ENCODE measurements at places on chromosomes 5 and 9.

GRCh38 chr9:91711755-91712601 is 238.1 kb downstream of the ROR2 start:
- DNase-seq: peak; percentile 24

GRCh38 chr9:92971121-92971520 is 23.8 kb downstream of the FGD3 start:
- DNase-seq: no peak

DNA sequence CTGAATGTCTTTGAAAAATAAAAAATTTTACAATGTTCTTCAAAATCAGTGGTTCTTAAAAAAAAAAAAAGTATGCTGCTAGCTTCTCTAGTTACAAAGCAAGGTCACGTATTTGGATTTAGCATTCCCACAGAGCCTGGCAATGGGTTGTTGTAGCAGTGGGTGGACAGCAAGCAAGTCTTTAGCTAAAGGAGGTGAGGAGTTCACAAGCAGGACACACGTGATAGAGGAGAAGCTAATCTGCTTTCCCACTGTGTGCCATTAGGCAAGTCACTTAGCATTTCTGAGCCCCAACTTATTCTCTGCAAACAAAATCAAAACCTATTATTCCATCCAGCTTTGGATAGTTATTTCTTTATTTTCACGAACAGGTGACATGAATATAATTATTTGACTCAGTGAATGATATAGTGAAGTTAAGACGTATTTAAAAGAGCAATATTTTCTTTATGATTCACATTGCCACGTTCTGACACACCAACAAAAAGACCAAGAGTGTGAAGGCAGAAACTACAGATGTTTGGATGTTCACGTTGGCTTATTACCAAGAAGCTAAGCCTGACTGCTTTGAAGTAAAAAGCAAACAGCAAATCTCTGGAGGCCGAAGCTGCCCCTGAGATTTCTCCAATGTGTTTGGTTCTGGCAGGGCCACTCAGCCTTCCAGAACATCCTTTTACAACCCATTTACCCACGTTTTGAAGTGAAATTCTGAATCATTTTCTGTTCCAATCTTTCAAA is 612.1 kb upstream of the CDH6 start:
- no peak for DNase-seq

GRCh38 chr9:105883847-105884246 is 189.5 kb downstream of the TMEM38B start:
- DNase-seq: no peak

GRCh38 chr9:116102596-116102995 is 51.0 kb upstream of the PAPPA start:
- DNase-seq: no peak

GRCh38 chr5:82862711-82863110 is 214.5 kb downstream of the TMEM167A start:
- no peak for DNase-seq

GRCh38 chr5:153489611-153490010 is 859 bp upstream of the GRIA1 start:
- DNase-seq: peak; percentile 44

- DNase-seq: peak; percentile 38
Observed at GRCh38 chr9:132044176-132044875, 35.3 kb downstream of the MED27 start.

DNA sequence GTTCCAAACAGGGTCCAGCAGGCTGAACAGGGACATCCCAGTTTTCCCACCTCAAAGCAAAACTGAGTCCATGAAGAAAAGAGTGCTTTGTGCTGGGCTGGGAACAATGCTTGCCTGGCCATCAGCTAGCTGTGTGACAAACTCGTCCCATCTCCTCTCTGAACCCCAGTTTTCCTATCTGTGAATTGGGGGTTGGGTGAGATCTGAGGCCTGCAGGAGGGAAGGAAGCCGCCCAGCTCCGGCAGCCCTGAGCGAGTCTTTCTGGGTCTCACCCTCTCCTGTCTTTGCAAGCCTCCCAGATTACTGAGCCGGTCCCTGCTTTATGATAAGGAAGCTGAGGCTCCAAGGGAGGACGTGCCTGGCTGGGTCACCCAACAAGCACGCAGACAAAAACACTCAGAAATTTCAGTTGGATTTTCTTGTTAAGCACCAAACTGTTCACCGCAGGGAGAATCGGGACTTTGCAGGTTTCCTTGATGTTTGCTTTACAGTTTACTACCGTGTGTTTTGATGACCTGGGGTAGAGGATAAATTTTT is 82.6 kb upstream of the LMX1B start:
- no peak for DNase-seq

DNA sequence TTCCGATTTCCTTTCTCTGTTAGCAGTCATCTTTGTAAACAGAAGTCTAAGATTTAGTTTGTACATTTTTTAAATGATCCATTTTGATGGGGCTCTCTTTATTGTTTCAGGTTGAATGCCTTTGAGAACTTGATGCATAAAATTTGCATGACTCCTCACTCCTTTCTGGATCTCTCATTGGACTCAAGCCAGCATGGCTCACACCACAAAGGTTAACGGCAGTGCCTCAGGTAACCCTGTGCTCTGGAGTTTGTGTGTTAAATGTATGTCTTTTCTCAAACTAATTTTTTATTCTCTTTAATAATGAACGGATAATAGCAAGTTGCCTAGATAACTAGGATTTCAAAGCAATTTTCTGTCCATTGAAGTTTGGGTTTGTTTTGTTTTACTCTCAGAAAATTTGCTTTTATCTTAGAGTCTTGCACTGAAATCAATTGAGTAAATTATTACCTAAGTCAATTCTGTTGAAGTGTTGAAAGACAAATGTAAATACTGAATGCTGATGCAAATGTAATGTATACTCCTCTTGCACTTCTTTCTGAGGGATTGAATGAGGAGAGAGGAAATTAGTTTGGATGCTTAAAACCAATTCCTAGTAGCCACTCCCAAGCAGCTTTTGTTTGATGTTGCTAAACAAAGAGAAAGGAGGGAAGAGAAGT is 164.6 kb upstream of the DMRT1 start:
- no peak for DNase-seq

GRCh38 chr5:10468256-10468655 is 26.6 kb downstream of the ROPN1L start:
- no peak for DNase-seq

GRCh38 chr9:113592876-113593575 is 129.5 kb downstream of the RGS3 start:
- DNase-seq: no peak

- no peak for DNase-seq
Observed at GRCh38 chr5:1501372-1502045, 22.3 kb downstream of the LPCAT1 start.

DNA sequence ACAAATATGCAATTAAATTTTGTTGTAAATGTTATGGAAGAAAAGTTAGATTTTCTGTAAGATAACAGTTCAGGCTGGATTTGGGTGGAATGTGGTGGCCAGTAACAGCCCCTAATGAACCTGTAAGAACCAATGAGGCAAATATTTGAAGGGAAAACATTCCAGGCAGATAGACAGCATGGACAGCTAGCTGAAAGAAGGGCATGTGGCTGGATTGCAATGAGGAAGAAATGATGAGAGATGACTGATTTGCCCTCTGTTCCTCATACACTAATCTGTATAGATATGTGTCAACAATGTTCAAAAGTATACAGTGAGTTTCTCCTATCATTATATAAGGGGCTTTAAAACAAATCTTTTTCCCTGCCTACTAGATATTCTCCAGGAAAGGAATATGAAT is 58.8 kb downstream of the MAN2A1 start:
- DNase-seq: no peak

- no peak for DNase-seq
Observed at GRCh38 chr9:128459011-128459410, 3.2 kb downstream of the ODF2 start.

GRCh38 chr5:156956321-156956720 is 6.7 kb downstream of the TIMD4 start:
- DNase-seq: no peak

GRCh38 chr5:122703203-122703602 is 71.7 kb upstream of the SNX2 start:
- no peak for DNase-seq

DNA sequence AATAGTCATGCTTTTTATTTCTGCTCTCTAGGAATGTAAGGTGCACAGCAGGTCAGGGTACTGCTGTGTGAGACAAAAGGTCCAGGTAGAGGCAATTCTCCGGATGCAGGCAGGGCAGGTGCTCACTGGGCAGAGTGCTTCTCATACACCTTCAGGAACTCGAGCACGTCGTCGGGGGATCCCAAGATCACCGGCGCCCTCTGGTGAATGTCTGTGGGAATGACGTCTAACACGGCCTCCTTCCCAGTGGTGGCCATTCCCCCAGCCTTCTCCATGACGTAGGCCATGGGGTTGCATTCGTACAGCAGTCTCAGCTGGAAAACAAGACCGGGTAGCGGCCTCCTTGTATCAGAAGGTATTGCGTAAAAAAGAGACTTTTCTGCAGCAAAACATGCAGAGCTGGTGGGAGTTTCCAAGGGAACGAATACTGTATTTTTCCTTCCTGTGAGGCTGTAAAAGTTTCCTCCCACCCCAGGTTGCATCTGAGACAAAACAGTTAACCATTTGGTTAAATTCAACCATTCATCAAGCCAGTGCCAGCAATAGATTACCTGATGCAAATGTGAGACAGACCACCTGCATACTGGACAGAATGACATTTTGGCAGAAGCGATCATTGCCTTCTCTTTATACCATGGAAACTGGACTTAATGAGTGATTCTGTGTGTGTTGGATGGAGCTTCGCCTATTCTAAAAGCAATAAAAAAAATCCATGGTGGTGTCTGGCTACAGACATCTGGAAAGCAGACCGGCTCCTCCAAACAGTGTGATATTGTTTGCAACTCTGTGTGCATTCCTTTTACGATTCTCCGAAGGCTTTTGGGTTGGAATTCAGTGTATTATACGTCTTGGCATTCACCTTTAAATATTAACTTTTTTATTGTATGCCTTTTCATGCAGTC is 9.9 kb upstream of the FBP2 start:
- peak; percentile 90 for DNase-seq

DNA sequence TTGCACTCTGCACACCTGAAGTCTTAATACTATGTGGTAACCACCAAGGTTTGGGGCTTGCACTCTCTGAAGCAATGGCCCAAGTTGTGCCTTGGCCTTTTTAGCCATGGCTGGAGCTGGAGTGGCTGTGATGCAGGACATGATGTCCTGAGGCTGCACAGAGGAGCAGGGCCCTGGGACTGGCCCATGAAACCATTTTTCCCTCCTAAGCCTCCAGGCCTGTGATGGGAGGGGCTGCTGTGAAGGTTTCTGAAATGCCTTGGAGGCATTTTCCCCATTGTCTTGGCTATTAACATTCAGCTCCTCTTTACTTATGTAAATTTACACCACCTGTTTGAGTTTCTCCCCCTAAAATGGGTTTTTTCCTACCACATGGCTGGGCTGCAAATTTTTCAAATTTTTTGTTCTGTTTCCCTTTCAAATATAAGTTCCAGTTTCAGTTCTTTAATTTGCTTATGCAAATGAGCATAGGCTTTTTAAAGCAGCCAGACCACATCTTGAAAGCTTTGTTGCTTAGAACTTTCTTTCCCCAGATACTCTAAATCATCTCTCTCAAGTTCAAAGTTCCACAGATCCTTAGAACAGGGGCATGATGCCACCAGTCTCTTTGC is 237.4 kb upstream of the DMAC1 start:
- no peak for DNase-seq

GRCh38 chr9:89538871-89539270 is 41.0 kb upstream of the SEMA4D start:
- DNase-seq: no peak

- peak; percentile 84 for DNase-seq
Observed at GRCh38 chr5:135977375-135977928, 22.7 kb upstream of the LECT2 start.

DNA sequence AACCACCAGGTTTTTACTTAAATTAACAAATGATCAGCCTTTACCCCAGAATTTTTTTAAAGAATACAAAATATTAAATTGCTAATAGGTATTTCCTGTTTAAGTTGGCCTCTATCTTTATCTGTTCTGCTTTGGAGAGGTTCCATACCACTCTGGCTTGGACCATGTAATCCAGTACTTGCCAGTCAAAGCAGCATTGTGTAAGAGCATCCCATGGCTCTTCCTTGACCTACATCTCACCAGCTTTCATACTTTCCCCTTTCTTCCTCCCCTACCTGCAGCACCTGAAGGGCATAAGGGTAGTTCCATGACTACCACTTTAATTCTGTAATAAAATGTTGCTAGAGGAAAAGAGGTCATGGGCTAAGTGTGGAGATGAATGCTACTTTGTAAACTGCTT is 140.8 kb upstream of the MTAP start:
- no peak for DNase-seq

DNA sequence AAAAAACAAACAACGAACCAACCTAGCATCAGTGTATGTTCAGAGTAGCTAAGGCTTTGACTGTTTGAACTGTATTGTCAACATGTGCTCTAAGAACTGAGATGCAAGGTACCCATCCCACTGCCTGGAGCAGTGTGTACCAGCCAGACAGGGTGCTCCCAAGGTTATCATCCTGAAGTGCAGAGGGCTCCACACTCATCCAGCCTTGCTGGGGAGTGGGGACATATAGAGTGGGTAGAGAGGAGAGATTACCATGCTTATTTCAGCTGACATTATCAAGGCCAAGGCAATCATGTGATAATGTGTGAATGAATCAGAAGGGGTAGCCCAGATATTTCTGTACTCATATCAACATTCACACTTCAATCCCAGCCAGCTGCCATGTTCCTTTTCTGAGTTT is 68.7 kb upstream of the ZNF622 start:
- DNase-seq: no peak

GRCh38 chr9:122348288-122348777 is 22.5 kb upstream of the PTGS1 start:
- DNase-seq: no peak

DNA sequence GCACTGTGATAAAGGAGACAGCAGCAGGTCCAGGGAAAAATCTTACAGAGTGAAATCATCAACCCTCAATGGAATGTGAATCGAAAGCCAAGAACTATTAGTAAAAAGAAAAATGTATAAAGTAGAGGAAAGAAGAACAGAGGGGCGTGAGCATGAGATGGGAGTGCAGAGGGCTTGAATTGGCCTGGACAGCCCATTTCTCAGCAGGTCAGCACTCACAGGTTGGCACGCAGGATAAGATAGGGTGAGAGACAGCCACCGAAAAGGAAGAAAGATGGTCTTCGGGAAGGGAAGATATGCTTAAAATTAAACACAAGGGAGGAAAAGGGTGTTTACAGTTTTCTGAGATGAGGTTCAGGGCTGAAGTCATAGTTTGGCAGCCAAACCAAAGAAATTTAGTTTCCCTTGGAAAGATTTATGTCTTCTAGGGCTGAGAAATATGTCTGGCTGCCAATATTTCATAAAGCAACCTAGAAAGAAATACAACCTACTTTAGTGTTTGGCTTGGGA is 524.7 kb downstream of the SPATA31D1 start:
- DNase-seq: no peak

Data from mesenchymal stem cell (in vitro differentiated cells and primary cell).